Fibroblast of the conjunctiva (primary cell): ENCODE measurements at places on chromosomes 12 and 14.

DNA sequence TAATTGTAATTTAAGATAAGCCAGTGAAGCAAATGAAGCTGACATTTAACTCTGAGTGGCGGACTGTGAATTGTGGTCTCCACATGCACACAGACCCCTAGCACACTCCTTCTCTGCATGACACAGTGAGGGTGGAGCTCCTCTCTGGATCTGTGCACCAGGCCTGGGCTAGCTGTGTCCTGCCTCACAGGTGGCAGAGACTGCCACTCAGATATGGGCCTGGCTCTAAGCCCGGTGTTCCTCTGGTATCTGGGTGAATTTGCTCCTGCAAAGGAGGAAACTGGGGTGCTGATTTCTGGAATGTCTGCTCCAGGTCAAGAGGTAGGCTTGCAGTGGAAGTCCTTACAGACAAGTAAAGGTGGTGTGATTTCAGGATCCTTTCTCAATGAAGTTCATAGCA, 282.4 kb downstream of the FOXN3 start:
- DNase-seq, result no peak

DNA sequence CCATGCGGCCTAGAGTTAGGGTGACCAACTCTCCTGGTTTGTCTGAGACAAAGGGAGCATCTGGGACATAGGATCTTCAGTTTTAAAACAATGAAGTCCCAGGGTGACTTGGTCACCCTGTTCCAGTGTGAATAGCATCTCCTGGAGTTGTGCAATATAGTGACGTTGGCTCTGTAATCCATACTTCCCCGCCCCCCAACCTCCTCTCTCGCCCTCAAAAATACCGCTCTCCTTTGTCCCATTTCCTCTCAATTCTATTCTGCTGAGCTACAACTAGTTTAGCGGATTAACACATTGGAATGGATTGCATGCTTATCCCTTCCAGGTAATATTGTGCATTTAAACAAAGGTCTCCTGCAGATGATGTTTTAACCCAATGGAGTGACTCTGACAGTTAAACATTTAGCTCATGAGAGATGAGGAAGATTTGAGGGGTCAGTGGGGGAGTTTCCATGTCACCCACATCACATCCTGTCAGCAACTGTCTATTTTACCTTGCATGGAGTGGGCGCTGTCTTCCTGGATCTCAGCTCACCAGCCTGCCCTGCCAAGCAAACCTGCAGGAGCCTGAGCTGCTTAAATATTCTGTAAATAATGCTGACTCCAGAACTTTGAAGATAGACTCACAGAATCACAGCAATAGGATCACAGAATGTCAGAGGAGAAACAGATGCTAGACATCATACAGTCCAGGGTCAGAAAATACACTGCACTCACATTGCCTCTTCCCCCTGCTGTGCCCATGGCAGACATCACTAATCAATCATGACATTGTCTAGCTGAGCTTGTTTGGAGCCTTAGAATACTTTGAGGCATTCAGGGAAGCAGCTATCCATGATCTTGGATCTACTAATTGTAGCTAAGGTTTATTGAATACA, 43.0 kb downstream of the MAP1LC3B2 start:
- no peak for DNase-seq

GRCh38 chr12:114704096-114704495, 20.1 kb upstream of the TBX3 start:
- DNase-seq, result no peak

DNA sequence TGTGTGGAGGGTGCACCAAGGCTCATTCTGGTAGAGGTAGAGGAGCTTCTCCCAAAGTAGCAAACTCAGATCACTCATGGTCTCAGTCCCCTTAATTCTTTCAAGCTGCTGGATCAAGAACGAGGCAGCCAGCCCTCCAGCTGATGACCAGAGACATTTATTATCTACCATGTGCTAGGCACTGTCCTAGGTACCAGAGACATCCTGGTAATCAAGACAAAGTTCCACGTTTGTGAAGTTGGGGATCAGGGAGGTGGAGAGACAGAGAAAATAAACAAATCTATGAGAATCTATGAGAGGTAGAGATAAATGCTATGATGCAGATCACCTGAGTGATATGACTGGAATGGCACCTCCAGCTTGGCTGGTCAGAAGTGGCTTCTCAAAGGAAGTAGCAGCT, 130.2 kb downstream of the CRADD start:
- DNase-seq, result no peak

DNA sequence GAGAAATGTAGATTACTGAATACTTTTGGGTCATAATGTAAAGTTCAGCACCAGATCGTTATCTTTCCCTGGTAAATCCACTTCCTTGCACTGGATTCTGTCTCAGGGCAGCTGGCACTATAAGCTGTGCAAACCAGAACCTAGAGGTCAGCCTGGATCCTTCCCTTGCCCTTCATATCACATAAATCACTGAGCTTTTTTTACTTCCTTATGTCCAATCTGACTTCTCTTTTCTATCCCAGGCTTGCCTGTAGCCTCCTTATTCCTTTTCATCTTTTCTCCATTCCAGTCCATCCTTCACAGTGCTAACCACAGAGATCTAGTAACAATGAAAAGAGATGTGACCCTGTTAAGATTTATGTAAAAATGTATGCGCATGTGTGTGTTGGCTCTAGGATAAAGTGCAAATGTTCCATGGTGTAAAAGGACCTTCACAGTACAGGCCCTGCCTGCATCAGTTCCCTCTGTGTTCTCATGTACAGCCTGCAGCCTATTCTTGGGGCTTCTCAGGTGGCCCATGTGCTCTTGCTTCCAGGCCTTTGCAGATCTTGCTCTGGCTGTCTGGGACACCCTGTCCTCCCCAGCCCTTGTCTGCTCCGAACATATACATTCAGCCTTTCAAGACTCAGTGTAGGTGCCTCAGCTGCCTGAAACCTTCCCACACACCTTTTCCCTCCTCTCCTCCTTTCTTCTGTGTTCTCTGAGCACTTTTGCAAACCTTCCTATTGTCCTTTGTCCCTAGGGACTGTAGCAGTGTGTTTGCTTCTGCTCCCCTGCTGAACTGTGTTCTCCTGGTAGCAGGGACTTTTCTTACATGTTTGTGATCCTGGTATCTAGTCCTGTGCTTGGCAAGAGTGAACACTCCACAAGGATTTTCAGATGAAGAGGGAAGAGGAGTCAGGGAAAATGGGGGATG, 30.0 kb downstream of the PELI2 start:
- DNase-seq, result no peak
